ENCODE measurements at places on chromosomes 16 and 17. TPM values are rescaled to one million over a fixed set of nuclear protein-coding genes. Genes with fewer than 3 reads are reported as not detected.
A peak's percentile ranks its signal among the peaks of the same experiment; 100 is the strongest.

GRCh38 chr16:19677402-19677801 lies 40.6 kb downstream of the KNOP1 start:
- DNase-seq: no peak

DNA sequence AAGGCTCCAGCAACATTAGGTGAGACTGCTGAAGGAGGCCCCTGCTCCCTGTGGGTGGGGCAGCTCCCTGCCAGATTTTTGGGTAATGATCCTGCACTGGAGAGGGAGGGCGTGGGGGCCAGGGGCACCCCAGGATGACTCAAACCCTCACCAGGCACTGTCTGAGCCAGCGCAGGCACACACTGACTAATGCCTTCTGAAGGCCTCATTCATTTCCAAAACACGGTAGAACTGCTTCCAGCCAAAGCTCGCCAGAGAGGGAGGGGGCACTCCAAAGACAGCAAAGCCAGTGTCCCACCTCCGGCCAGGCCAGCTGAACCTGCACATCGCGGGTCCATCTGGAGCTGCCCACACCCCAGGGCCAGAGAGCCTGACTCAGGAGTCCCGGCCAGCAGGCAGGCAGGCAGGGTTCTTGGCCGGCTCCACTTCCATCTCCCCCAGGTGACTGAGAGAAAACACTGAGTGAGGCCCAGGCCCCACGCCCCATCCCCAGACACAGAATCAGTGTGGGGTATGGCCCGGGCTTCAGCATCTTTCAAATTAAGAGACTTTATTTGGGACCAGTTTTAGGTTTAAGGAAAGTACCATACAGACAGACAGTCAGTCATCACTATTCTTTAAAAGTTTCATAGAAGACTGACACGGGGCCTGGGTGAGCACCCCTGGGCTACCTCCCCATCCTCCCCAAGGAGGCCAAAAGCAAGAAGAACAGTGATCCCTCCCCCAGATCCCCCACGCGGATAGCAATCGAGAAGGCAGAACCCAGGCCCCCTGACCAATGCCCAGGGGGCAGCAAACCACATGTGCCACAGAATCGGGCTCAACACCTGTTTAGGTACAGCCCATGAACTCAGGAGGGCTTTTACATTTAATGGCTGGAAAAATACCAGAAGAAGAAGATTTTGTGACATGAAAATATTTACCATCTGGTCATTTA lies 2.3 kb downstream of the PIEZO1 start:
- DNase-seq: no peak

DNA sequence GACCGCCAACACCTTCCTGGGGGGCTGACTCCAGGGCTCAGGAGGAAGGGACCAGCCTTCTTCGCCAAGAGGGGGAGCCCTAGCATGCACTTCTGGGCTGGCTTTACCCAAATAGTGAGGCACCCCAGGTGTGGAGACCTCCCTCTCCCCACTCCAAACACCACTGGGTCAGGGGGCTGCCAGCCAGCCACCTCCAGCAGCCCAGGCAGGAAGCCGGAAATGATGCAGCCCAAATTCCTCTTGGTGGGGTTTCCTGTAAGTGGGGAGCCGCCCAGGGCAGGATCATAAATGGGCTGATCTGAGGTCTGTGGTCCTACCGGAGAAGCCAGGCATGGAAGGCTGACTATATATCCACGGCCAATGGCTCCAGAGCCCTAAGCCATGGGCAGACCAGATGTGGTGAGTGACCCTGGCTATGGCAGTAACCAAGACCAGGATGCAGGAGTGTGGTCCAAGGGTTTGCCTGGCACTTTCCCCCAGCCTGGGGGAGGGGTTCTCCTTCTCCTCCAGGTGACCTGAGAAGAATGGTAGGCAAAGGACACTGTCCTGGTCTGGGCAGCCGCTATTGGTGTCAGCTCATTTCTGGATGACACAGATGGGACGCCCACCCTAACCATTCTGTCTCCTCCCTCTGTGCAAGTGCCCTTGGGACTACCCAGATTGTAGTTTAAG lies 4.2 kb downstream of the GIT1 start:
- DNase-seq: no peak

GRCh38 chr17:64131606-64132270 lies 1.8 kb upstream of the ERN1 start:
- DNase-seq: no peak

- peak; percentile 39 for DNase-seq
Measured at GRCh38 chr17:79202480-79202879, 127.9 kb downstream of the ENGASE start.

DNA sequence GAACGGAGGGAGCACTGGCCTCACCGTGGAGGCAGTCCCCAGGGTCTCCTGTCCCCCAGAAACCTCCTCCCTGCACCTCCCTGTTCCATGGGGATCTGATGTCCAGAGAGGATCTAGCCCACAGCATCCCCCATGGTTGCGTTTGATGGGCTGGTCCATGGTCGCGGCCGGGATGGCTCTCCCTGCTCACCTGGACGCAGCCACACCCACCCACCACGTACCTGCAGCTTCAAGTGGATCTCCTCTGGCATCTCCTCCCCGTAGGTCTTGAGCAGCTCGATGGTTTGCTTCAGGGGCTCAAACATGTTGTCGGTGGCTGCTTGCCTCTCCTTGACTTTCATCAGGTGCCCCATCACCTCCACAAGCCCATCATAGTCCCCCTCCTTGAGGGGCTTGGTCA lies 47.9 kb downstream of the DNAH17 start:
- no peak for DNase-seq

Gene SLC12A3
- not detected for total RNA-seq

DNA sequence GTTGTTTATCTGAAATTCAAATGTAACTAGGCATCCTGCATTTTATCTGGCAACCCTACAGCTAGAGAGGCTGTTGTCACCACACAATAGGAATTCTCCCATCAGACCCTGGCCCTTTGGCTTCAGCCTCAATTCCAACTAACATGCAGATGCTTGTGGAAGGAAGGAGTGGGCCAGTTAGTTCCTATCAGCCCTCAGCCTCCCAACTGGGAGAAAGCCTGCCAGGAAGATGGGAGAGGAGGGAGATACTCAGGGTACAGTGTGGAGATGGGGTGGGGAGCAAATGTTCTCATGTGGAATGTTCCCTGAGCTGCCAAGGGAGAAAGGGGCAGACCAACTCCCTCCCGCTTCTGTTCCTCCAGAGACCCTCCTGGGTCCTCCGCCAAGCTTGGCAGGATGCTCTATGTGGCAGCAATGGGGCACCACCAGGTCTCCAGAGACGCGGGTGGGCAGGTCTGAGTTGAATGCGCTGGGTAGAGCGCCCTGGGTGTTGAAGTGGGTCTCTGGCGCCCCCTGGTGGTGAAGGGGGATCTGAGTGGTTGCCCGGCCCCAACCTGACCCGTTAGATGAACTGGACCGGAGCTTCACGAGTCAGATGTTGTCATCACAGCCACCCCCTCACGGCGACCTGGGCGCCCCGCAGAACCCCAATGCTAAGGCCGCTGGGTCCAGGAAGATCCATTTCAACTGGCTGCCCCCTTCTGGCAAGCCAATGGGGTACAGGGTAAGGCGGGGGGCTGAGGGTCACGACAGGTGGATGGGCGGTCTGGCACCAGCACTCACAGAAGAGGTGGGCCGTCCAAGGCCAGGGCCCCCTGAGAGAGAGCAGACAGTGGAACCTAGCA lies 15.2 kb downstream of the GALK1 start:
- peak; percentile 91 for DNase-seq

- DNase-seq: no peak
Measured at GRCh38 chr16:11605891-11606290, 19.2 kb upstream of the LITAF start.

DNA sequence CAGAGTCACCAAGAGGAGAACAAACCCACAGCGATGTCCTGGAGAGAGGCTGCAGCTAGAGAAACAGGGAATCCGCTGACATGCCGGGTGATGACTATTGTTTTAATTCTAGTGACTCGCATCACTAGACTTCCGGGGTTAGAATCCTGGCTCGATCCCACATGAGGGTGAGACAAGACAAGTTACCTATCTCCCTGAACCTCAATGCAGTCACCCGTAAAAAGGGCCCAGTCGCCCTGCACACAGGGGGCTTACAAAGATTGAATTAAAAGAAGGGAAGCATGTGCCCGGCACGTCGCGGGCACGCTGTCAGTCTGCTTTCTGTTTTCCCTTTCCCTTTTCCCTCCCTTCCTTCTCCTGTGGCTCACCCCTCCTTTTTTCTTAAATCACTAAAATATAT lies 212.9 kb upstream of the FOXF1 start:
- DNase-seq: no peak

GRCh38 chr17:79800325-79801155 lies 3.7 kb upstream of the CBX8 start:
- DNase-seq: no peak

DNA sequence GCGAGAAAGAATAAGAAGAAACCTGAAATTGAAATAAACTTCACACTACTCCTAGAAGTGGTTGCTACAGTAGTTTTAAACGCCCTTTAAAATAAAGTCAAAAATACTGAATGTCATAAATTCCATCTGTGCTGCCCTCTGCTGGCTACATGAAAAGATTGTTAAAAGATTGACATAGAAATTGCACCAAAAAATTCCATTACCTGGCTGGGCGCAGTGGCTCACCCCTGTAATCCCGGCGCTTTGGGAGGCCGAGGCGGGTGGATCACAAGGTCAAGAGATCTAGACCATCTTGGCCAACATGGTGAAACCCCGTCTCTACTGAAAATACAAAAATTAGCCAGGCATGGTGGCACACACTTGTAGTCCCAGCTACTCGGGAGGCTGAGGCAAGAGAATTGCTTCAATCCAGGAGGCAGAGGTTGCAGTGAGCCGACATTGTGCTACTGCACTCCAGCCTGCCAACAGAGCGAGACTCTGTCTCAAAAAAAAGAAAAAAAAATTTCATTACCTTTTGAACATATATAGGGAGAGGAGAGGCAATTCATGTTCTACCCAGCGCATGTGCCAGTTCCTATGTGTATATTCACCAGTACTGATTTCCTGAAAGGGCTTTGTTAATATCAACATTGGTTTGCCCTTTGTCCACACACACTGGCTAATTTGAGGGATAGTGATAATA lies 36.5 kb downstream of the CYTH1 start:
- peak; percentile 19 for DNase-seq

Gene KCNH4
- not detected for total RNA-seq

DNA sequence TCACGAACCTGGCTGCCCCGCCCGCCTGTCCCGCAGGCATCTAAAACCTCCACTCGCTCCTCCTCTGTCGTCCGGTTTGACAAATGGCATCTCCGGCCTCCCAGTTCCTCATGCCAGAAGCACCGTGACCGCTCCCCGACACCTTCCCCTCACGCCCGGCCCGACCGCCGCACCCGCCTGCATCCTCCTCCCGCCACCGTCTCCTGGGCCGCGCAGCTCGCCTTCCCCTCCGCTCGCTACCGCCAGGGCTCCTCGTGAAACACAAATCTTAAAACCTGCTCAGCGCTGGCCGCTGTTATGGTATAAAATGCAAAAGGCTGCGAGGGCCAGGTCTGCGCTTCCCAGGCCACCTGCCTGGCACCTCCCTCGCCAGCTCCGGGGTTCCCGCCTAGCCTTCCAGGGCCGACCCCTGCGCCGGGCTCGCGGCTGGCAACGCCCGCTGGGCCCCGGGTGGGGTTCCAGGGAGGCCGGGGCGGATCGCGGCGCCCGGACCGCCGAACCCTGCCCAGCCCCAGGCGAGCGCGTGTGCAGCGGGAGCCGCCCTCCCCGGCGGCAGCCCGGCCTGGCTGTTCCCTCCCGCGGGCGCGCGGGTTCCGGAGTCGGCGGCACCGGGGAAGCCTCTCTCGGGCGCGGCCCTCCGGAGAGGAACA lies 488 bp downstream of the SPSB3 start:
- DNase-seq: peak; percentile 88

DNA sequence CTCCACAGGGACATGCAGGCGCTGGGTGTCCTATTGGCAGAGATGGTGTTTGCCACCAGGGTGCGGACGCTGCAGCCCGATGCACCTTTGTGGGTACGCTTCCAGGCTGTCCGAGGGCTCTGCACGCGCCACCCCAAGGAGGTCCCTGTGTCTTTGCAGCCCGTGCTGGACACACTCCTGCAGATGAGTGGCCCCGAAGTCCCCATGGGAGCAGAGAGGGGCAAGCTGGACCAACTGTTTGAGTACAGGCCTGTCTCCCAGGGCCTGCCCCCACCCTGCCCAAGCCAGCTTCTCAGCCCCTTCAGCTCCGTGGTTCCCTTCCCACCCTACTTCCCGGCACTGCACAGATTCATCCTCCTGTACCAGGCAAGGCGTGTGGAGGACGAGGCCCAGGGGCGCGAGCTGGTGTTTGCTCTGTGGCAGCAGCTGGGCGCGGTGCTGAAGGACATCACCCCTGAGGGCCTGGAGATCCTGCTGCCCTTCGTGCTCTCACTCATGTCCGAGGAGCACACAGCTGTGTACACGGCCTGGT lies 2.8 kb downstream of the WDR81 start:
- DNase-seq: peak; percentile 72

DNA sequence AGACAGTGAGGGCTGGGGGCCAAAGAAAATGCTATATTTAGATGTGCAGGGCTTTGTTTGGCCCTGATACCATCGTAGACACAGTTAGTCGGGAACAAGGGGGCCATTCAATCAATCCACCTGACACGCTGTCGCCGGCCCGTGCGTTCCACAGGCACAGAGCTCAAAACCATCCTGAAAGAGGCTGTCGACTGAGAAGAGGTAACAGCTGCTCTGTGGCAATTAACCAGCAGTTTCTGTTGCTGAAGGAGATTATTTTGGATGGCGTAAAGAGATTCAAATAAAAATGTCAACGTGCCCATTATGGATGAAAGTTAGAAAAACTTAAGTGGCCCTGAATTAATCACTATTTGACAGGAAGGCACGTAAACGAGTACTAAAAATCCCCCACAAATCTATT lies 276.2 kb upstream of the IRX5 start:
- DNase-seq: peak; percentile 31

DNA sequence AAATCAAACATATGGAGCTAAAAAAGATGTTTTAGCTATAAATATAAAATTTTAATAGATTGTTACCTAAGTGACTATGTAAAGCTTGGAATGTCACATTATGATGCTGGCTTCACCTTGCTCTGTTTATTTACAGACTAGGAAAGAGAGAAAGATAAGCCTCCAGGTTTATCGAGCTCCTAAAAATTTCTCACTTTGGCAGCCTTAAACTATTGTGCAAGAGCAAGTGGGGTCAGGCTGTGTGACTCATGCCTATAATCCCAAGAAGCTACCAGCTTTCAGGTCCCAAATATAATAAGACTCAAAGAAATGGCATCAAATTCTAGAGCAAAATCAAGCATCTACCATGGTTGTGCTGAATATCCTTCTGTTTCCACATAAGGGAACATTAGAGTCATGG lies 34.3 kb upstream of the PRSS54 start:
- DNase-seq: no peak

Gene CCL4L2
- 8.4 TPM for total RNA-seq

Gene PABPN1L
- not detected for total RNA-seq

GRCh38 chr17:57034807-57035754 lies 50.0 kb upstream of the AKAP1 start:
- DNase-seq: peak; percentile 81
